Activated CD4-positive, CD25-positive, alpha-beta regulatory T cell (primary cell): ENCODE measurements at places on chromosomes 12 and 14.

GRCh38 chr12:62438098-62438692 lies 28.4 kb upstream of the MON2 start:
- DNase-seq: no peak

DNA sequence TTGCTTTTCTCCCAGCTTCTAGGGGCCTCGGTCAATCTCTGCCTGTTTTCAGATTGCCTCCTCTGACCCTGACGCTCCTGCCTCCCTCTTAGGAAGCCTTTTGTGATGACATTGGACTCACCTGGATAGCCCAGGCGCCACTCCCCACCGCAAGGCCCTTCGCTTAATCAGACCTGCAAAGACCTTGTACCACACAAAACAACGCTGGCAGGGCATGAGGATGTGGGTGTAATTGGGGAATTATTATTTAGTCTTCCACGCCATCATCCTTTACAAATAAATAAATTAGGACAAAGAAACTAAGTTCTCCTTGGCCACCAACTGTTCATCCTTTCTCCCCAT lies 7.7 kb upstream of the VPS37B start:
- no peak for DNase-seq

DNA sequence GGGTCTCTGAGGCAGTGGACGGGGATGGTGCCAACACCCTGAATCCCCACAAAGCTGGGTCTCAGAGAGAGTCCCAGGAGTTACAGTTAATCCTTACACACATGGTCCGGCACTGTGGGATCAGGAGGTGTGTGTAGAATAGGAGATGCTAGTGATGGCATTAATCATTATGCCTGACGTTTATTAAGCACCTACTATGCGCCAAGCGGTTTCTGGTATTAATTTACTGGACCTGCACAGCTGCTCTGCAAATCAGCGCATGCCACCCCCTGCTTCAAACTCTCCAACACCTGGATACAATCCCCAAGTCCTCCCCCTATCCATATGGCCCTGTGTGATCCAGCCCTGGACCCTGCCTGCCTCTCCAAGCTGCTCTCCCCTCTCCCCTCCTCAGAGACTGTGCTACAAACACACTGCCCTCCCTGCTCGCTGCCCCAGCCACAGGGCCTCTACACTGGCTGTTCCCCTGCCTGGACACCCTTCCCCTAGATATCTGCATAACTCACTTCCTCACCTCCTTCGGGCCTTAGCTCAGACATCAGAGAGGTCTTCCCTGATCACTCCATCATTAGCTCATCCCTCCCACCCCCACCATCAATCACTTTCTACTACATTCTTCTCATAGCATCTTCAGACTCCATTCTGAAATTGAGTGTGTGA lies 86.0 kb downstream of the RFLNA start:
- no peak for DNase-seq

- no peak for DNase-seq
Measured at GRCh38 chr12:68536885-68537485, 73.7 kb upstream of the RAP1B start.

- no peak for DNase-seq
Measured at GRCh38 chr12:88501972-88502938, 78.0 kb downstream of the KITLG start.

- no peak for DNase-seq
Measured at GRCh38 chr14:31544816-31545215, 16.4 kb upstream of the NUBPL start.

DNA sequence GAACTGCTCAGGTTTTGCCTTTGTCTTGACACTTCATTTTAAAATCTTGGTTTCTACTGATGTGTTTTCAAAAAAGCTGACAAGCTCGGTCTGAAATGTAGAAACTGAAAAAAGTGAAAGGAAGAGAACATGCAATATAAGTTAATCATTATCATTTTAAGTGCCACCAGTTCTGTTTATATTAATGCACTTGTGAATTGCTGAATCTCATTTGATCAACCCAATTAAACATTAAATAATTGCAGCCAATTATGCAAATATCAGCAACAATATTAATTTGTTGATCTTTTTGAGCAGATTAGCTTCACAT lies 133.8 kb downstream of the BCAT1 start:
- DNase-seq: no peak

- no peak for DNase-seq
Measured at GRCh38 chr14:39469094-39469710, 37.0 kb upstream of the FBXO33 start.

- no peak for DNase-seq
Measured at GRCh38 chr14:72443991-72444441, 449.9 kb downstream of the DPF3 start.

DNA sequence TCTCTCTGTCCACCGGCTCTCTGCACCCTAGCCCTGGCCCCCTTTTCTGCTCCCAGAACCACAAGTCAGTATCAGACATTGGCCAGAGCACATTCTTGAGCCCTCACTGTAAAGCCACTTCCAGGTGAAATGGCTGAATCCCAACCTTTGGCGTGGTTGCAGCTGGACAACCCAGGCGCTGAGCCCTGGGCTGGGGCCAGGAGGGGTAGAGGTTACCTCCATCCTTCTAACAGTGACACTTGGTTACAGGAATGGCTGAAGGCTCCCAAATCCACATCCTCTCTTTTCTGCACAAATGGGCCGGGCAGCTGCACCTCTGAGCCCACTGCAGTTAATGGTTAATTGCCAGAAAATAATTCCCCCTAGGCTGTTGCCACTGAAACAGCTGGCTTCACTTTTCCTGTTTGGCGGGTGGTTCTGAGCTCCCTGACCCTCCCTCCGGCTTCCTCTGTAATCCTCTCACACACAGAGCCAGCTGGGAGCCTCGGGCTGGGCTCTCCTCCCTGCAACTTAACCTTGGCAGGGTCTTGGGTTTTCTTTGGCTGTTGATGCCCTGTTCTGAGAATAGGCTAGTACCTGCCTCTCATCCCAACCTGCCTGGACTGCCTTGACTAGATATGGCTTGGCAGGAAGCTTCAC lies 44.1 kb downstream of the TSPAN11 start:
- DNase-seq: no peak

- DNase-seq: no peak
Measured at GRCh38 chr14:39680777-39681176, 248.5 kb upstream of the FBXO33 start.

DNA sequence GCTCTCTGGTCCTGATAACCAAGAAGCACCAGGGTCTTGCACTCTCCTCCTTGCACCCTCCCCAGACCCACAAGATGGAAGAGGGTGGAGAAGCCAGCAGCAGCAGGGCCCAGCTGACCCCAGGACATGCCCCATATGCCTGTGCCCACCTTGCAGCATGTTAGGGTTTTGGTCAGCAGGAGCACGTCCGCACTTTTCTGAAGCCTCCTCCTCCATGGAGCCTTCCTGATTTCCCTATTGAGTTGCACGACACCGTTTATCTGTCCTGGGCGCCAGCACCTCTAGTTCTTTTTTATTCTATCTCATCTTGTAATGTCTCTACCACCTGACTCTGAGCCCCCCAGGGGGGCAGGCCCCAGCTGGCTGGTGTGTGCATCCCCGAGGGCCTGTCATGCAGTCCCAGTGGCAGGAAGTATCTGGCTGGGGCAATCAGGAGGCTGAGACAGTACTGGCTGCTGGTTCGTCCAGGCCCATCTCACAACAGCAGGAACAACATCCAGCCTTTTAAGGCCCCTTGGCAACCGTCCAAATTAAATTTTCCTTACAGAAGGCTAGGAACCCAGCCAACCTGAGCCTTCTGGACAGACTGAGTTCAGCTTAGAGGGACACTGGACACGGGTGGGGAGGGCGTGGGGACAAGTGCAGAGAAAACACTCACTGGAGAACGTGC lies 39.6 kb downstream of the CCDC85C start:
- no peak for DNase-seq

DNA sequence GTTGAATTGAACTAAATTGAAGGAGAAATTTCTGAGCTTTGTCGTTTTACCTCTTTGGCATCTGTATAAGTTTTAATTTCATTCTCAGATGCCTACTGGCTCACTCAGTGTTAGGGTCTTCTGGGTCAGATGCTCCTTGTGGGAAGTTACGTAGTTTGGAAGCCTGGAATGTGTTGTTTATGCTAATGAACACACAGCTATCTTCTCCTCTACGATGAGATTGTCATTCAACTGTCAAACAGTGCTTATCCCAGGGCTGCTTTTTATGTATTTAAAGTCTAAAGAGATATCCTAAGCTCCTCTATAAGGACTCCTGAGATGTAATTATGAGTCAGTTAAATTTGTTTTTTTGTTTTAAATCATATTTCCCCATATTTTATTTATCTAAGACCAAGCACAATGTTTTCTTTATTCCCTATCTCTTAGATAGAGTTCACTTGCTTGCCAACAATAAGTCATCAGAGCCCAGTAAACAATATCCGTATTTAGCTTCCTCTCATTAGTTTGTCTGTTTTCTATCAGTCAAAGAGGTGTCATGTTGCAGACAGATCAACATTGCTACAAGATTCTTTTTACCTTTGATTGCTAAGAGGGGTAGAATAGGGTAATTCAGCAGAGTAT lies 368.0 kb upstream of the PDE3A start:
- DNase-seq: no peak
